ENCODE measurements at places on chromosomes 1 and 21.

DNA sequence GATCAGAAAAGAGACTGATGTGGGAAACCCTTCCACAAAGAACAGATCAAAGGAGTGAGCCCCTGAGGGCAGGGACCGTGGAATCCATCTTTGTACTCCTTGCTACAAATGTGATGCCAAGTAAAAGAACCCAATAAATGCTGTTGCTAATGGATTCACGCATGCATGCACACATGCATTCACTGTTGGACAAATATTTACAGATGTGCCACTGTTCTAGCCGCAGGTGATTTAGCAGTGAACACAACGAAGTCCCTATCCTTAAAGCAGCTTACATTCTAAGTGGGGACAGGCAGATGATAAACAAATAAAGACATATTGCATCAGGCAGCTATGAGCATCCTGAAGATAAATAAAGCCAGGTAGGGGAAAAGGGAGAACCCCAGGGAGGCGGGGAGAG is 67.8 kb downstream of the ITPKB start:
- no peak for DNase-seq

GRCh38 chr1:22320587-22321344 is 130.9 kb upstream of the ZBTB40 start:
- no peak for DNase-seq

- DNase-seq = no peak
Observed at GRCh38 chr1:8349961-8350360, 32.0 kb downstream of the SLC45A1 start.

DNA sequence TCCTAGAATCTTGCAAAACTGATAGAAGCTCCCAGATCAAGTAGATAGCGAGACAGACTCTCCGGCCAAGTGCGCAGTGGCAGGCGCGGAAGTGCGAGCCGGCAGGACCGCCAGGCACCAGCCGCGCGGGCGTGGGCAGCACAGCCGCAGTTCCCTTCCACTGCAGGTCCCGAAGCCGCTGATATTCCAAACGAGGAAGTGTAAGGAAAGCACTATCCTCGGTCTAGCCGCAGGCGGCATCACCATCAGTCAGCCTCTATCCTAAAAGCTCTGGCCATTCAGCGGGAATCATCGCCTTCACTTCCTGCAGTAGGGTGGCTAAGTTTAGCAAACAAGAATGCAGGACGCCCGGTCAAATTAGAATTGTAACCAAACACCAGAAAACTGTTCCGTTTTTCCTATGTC is 710 bp downstream of the GLRX2 start:
- DNase-seq = no peak

DNA sequence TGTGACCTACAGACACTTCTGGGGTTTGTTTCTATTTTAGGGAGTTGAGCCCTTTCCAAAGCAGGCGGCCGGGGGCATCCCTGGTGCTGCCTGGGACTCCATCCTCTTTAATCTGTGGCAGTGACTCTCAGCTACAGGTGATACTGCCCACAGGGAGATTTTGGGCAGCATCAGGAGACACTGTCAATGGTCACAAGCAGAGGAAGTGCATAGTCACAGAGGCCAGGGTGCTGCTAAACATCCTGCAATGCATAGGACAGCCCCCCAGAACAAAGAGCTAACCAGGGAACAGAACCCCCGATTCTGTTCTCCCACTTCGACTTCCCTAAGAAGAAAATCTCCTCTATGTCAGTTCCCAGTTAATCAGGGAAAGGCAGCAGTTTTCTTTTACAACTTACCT is 66.2 kb downstream of the TEX35 start:
- DNase-seq = no peak

DNA sequence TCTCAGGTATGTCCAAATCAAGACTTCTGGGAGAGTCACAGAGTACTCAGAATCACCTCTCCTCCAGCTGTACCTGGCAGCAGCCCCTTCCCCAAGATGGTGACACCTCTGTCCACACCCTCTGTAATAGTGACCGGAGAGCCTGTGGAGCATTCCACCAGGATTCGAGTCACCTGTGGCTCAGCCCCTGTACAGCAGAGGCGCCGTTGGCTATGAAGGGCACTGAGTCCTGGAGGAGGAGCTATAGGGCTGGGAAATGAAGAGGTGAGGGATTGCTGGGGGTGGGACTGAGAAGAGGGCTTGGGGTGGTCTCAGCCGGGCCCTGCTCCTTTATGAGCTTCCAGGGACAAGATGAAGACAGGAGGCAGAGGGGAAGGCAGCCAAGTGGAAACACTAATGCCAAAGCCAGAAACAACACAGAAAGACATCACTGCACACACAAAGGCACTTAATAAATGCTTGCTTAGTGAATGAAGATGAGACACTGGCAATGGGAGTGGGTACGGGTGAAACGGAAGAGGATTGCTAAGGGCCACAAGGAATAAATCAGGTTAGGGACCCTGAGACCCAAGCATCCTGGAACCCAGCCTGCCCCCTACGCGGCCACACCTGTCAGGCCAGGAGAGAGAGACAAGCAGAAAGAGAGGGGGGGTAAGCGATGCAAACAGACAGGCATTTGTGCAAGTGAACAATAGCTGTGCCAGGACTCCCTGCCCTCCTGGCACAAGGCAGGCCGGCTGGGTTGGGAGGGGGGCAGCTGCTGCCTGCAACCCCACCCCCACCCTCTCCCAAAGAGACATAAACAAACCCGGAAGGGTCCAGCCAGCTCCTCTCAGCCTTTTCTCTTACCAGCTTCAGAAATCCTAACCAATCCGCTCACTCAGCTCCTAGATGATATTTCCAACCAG is 3.9 kb downstream of the ARHGEF2 start:
- no peak for DNase-seq

- no peak for DNase-seq
Observed at GRCh38 chr1:39394059-39394458, 97.4 kb upstream of the BMP8A start.

- no peak for DNase-seq
Observed at GRCh38 chr1:215569986-215570824, 3.1 kb downstream of the KCTD3 start.

DNA sequence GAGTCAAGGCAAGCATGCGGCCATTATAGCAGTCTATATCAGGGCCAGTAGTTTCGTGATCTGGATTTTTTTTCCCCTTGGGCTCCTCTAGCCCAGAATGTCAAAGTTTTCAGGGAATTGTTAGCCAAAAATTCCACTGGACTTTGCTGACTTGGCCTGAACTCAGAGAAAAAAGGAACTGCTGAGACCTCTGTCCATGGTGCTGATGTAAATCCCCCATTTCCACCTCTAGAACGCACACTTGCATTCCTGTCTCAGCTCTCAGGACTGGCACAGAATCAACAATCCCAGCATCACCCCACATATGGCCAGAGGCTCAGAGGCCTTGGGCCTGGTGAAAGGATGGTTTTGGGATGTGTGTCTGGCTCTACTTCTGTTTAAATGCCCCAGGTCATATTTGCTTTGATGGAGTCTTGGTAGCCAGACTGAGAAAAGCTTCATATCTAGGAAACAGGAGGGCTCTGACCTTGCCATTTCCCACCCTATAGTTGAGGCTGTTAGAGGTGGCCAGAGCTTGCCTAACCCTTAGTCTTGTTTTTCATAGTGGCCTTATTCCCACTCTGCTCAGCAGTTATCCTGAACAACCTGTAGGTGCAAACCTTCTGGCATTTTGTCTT is 16.9 kb upstream of the EFCAB14 start:
- no peak for DNase-seq

DNA sequence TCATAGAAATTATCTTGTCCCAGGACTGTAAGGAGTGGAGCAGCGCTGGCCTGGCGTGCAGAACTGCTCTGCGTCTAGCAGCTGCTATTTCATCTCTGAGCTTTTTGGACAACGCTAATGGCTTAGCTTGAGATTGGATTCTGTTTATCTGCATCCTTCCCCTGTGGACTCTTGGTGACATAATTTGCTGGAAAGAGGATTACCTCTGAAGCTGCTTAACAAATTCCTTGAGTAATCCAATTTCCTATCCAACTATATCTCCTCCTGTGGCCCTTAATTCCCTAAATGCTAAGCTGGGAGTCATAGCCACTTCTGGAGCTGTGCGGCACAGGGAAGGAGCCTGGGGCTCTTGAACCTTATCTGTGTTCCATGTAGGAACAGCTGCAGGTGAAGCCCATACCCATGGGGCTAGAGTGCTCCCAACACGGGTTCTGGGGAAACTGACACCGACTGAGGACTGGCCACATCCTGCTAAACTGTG is 43.2 kb downstream of the IL6R start:
- no peak for DNase-seq

DNA sequence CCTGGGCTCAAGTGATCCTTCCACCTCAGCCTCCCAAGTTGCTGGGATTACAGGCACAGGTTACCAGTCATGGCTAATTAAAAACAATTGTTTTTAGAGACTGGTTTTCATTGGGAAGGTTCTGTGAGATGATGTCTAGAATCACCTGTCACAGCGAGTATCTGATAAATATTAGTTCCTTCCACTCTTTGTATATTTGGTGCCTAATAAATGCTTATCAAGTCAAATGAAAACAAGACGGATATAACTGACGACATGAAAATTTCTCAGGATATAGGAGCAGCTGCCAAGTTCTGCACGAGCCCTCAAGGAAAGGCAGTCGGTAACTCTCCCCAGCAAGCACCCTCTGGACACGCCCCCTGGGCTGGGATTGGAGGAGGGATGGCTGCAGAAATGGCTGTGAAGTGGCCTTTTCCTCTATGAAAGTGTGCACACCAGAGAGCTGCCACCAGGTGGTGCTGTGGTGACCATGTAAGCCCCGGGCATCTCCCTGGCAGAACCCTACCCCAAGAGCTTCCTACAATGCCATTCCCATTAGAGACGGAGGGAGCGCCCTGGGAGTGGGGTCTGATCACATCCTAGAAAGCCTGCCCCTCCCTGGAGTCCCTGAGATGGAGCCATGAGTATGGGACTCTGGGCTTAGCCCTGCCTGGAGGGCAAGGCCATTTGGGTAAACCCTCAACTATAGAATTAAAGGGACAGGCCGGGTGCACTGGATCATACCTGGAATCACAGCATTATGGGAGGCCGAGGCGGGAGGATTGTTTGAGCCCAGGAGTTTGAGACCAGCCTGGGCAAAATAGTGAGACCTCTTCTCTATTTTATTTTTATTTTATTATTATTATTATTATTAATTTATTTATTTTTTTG is 50.9 kb downstream of the HTR6 start:
- DNase-seq = peak; percentile 85

DNA sequence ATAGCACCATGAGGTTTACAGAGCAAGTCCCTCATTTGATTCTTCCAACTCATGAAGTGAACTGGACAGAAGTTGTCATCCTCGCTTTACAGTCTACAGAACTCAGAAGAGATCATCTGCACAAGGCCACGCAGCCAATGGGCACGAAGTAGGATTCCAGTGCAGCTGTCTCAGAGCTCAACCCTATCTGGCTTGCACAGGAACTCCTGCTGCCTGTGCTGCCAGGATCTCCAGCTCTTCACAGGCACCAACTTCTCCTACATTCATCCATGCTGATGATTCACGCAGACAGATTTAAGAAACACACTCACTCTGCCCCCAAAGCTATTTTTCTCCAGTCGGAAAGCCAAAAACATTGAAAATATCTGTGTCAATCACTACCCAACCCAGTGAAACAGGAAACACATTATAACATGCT is 157.0 kb downstream of the RERE start:
- no peak for DNase-seq

- DNase-seq = no peak
Observed at GRCh38 chr1:184567009-184567408, 180.2 kb downstream of the C1orf21 start.

GRCh38 chr1:226607268-226607660 is 58.7 kb downstream of the STUM start:
- no peak for DNase-seq

DNA sequence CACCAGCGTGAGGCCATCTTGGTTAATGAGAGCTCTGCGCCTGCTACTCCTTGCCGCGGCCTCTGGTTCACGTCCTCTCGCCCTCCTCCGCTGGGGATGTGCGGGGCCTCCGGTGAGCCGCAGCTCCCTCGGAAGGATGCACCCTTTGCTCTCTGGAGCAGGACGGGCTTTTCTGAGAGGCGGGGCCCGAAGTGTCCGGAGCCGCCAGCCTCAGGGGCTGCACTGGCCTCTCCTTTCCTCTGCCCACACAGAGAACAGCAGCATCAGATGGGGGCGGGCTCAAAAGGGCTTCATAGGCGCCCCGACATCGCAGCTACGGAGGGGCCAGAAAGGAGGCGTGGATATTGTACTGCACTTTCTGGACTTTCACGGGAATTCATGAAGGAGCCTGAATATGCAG is 284.7 kb downstream of the CAMTA1 start:
- DNase-seq = no peak
